ENCODE measurements at places on chromosomes 5 and 9. TPM values are rescaled to one million over a fixed set of nuclear protein-coding genes. Genes with fewer than 3 reads are reported as not detected.

The PAEP gene
- polyA plus RNA-seq, result not detected

GRCh38 chr9:105890046-105890822 is 195.9 kb downstream of the TMEM38B start:
- DNase-seq, result no peak

DNA sequence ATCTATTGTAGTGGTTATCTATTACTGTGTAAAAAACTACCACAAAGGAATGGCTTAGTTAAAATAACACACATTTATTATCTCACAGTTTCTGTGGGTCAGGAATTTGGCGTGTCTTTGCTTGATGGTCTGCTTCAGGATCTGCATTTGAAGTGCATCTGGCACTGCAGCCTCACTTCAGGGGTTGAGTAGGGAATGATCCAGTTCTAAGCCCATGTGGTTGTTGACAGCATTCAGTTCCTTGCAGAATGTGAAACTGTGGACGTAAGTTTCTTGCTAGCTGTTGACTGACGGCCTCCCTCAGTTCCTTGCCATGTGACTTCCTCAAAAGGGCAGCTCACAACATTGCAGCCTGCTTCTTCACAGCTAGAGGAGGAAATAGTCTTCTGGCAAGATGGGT is 2.1 kb upstream of the OGN start:
- DNase-seq, result no peak

DNA sequence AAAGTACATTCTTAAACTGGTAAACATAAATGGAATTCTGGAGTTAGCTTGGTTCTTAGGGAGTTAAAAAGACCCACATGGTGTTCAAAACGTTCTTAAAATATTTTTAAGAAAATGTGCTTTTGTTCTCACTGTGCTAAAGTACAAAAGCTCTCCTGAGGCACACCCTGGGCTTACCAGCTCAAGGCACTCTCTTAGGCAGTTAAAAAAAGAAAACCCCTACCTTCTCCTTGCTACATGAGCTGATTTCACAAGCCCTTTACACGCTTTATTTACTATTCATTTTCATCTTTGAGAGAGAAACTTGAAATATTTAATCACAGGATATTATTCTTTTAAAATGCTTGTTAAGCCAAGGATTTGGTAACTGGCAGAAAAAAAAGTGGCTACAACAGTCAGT is 723.3 kb upstream of the GRAMD2B start:
- no peak for DNase-seq

DNA sequence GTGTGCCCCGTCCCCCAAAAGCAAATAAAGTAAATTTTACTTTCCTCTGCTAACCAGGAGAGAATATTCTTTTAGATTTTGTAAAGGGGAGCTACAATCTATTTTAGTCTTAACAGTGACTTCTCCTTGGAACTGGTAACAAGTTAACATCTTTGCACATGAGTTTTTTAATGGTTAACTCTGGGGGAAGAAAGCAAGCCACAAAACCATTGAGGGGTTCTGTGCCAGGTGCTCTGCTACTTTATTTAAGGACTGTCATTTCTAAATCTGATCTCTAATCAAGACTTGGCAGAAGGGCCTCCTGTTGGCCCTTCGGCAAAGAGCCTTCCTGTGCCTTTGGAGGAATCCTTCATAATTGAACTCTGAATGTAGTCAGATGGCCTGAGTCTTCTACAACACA is 153.4 kb downstream of the SLC12A2 start:
- no peak for DNase-seq

GRCh38 chr5:59767211-59767605 is 126.3 kb downstream of the PDE4D start:
- no peak for DNase-seq

DNA sequence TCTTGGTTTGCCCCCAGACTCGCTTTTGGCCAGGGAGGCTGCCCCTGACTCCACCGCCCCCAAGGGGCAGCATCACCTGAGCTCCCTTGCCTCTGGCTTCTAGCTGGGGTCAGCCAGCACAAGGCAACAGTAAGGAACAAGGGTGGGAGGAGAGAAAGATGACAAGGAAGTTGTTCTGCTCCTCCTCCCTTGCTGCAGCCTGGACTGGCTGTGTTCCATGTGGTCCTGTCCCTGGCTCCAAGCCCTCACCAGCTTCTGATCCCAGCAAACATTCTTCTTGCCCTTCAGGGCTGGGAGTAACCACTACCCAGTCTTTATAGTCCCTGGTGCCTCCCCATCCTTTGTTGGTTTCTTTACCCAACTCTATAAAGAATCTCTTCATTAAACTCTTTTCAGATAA is 100.3 kb upstream of the SPIN1 start:
- no peak for DNase-seq

GRCh38 chr5:121019734-121020133 is 555.6 kb downstream of the PRR16 start:
- no peak for DNase-seq
